ENCODE measurements at places on chromosomes 4 and X.

GRCh38 chr4:17616283-17616682, 1.8 kb downstream of the MED28 start:
- no peak for DNase-seq

DNA sequence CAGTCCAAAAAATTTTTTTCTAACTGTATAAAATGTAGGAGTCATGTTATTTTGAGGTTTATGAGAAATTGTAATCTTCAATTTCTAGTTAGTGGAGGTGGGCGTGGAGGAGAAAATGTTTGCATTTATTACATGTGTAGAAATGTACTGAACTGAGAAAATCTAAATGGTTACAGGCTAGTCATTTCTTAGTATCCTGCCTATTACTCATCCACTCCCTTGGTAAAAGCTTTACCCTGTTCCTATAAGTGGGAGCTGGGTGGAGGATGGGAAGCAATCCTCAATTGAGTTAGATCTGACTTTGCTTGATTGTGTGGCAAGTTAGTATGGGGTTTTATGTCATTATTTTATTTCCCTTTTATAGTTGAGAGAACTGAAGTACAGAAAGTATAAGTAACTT, 73.8 kb downstream of the POLA1 start:
- DNase-seq, result peak; percentile 1

- DNase-seq, result no peak
Observed at GRCh38 chrX:148658115-148658730, 157.8 kb downstream of the AFF2 start.

- no peak for DNase-seq
Observed at GRCh38 chr4:65521666-65522065, 148.6 kb downstream of the EPHA5 start.

GRCh38 chr4:186957952-186958555, 234.4 kb upstream of the FAT1 start:
- peak; percentile 41 for DNase-seq

GRCh38 chr4:74394476-74395136, 29.7 kb downstream of the EREG start:
- DNase-seq, result peak; percentile 93

DNA sequence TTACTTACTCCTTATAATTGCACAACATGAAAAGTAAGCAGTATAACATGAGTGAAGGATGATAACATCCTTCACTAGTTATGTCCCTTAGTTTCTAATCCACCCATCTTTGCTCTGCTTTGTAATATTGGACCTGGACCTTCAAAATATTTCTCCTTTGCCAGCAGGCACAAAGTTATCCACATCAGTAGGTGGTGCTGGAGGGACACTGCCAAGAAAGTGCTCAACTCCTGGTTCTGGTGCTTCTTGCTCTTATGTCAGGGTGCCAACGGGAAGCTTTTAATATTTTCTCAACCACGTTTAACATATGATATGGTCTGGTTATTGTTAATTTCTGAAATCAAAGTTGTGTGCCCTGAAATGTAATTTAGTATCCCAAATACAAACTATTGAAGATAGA, 49.1 kb downstream of the TMEM165 start:
- DNase-seq, result peak; percentile 55

DNA sequence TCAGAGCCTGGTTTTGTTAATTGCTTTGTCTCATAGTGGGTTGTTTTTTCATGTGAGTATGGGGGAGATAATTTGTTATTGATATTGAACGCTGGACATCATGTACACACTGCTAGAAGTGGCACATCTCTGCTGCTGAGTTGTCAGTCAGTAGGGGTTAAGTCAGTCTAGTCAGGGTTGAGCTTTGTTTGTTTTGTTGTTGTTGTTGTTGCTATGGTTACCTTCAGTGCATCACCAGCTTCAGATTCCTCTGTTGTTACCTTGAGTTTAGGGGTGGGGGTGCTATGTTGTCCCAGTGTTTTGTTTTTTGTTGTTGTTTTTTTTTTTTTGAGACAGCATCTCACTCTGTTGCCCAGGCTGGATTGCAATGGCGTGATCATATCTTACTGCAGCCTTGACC, 9.9 kb downstream of the YIPF6 start:
- DNase-seq, result peak; percentile 6

DNA sequence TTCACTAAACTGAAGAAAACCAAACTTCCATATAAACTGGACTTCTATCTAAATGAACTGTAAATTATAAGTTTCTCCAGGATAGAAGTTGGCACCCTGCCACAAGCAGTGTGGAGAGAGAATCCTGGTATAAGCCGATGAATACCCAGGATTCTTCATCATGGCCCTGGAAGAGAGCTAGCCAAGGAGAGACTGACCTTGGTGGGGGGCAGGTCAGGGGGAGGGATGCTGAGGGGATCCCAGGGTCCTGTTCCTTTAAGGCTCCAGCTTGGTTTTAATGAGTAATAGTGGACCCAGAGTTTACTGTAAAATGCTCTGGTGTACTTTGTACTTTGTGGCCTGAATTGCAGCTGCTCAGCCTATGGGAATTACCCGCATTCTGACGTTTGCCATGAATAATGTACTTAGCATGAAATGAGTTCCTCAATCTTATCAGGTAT, 16.9 kb downstream of the RASSF6 start:
- DNase-seq, result no peak

DNA sequence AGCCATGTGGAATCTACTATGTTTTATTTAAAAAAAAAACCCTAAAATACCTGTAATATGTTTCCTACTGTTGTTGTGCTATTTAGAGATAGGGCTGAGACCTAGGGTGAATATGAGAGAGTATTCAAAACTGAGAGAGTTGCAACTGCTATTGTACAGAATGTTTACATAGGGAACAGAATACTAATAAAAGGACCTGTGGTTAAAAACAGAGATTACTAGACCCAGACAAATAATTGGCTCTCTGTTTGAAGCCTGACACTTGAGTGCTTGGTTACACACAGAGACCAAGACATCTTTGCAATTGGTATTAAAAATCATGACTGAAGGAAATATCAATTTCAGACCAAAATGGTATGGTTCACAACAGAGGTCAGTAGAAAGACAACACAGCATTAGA, 278.9 kb upstream of the GIMD1 start:
- no peak for DNase-seq

- DNase-seq, result peak; percentile 54
Observed at GRCh38 chr4:73007526-73008100, 61.9 kb downstream of the COX18 start.
